Skin of body (tissue), 3 donors: ENCODE measurements at places on chromosomes 12 and 14. TPM values are rescaled to one million over a fixed set of nuclear protein-coding genes. Genes with fewer than 3 reads are reported as not detected.

DNA sequence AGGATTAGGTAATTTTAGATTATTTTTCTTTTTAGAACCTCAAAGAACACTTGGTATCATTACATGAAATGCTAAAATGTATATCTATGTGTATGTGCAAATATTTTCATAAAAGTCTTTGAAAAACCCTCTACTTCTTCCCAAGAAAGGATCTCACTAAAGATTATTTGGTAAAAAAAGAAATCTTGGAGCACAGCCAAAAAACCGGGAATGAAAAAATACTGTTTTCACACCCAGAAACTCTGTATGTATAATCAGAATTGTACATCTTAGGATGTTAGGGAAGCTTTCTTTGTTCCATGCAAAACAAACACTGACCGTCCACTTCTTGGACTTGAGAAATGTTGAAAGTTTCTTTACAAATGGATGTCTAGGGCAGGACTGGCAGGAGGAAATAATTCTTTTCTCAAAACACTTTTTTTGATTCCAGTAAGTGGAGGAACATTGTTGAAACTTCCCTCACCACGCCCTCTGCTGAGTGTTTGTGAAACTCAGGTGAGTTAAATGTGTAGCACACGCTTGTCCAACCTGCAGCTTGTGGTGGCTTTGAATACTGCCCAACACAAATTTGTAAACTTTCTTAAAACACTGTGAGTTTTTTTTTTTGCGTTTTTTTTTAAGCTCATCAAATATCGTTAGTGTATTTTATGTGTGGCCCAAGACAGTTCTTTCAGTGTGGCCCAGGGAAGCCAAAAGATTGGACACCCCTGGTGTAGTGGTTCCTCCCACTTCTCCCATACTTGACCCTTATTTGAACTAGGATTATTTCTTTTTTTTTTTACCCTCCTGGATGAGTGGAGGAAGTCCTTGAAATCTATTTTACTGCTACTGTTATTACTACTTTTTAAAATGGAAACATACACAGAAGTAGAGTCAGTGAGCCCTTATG is 26.6 kb downstream of the FBXO34 start:
- DNase-seq: no peak

DNA sequence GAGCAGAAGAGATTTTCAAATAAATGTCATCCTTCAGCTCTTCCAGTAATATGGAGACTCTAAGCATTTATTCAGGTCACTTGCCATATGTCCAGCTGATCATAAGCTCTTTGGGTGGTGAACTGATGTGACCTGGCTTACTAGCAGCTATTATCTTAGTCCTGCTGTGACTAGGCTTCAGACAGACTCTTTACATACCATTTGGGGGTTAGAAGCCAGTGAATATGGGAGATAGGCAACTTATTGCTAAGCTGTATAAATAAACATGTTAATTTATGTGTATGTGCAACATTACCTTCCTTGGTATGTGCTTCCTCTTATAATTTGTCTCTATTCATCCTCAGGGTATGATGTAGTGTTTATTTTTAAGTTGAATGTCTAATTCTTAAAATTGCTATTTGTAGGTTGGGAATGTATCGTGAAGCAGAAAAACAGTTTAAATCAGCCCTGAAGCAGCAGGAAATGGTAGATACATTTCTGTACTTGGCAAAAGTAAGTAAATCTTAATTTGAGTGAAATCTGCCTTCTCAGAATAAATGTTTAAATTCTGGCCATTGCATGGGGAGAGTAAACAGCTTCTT is 32.4 kb downstream of the TTC8 start:
- DNase-seq: no peak

The CEBPE gene
- 1.5 TPM for total RNA-seq

DNA sequence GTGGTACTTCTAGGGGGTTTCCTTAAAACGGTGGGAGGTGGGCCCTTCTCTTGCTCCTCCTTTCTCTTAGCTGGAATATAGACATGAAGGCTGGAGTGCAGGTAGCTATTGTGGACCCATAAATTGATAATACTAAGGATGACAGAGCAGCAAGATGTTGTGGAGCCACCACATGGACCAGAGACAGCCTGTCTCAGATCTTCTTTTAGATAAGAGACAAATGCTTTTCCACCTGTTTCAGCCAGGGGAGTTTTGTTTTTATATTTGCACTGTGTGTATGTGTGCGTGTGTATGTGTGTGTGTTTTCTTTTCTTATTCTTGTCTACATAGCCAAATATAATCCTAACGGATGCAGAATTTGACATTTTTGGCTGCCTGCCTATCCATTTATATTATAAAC is 62.9 kb upstream of the HIF1A start:
- no peak for DNase-seq

DNA sequence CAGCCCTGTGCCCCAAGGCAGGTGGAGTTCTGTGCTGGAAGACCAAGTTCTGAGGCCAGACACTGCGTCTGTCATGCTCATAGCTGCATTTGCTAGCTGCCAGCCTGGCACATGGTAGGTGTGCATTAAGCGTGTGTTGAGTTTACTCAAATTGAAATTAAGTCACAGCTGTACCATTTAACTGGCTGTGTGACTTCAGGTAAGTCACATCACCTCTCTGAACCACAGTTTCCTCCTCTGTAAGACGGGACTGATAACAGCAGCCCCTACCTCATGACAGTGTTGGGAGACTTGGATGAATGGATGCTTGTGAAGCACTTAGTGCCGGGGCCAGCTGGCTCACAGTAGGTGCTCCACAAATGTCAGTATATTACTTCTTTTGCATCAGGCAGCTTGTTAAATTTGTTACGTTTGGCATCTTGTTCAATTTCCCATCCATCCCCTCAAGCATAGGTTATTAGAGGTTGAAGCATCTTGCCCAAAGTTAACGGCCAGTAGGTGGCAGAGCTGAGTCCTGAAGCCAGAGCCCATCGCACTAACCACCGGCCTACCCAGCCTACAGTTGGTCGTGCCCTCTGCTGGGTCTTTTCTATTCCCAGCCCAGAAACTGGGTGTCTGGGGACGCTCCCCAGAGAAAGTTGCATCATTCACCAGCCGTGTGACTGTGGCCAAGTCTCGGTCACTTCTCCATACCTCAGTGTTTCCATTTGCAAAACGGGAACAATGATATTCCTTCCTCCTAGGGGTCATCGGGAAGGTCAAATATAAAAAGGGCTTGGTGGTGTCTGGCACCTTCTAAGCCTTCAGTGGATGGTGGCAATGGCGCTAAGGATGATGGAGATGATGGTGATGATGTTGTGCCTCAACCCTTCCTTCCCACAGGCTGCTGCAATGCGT is 4.5 kb downstream of the DAO start:
- DNase-seq: no peak

DNA sequence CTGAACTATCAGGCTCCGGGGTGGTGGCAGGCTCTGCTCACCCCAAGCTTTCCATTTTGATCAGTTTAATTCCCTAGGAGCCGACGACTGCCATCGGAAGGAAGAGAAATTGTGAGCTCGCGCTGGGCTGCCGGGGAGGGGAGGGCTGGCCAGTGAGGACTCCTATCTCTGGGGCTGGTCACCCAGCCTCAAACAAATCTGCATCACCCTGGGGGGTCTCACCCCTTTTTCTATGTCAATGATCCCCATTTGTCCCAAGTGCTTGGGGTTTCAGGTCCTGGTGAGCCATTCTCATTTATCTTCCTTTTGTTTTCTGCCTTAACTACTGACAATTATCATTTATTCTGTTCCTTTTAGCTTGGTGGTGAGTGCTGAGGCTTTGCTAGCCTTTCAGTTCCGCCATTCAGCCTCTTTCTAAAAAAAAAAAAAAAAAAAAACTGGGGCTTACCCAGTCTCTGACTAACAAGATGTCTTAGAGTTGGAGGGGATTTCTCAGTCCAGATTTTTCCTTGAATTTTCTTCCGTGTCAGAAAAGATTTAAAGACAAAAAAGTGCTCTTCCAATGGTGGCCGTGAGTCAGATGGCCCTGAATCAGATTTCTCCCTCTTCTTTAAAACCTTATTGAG is 22.8 kb upstream of the USP44 start:
- no peak for DNase-seq

DNA sequence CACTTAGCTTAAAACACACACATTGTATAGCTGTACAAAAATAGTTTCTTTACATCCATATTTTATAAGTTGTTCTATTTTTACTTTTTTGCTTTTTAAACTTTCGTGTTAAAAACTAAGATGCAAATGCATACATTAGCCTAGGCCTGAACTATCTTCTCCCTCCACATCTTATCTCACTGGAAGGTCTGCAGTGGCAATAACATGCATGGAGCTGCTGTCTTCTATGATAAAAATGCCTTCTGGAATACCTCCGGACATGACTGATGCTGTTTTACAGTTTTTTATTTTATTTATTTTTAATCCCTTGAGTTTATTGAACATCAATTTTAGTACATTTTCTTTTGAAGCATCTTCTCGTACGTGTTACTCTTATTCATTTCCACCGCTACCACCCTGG is 112.3 kb upstream of the TSPAN8 start:
- DNase-seq: no peak

The OR6S1 gene
- not detected for total RNA-seq

GRCh38 chr14:106840991-106841390 is 1314.6 kb downstream of the TMEM121 start:
- DNase-seq: no peak

DNA sequence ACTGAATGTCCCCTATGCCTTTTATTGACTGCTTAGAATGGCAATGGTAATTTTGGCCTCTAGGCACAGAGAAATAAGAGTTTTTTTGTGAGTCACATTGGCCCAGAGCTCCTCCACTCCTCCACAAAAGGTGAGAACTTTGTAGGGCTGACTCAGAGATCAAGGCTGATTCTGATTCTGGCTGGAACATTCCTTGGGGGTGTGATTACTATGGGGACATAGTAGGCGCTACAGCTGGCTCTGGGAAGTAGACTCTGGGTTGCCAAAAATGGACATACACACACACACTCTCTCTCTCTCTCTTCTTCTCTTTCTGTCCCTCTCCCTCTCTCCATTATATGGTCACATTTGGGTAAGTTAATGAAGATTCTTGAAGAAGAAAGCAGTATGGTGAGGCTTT is 174.6 kb upstream of the DDHD1 start:
- DNase-seq: no peak

DNA sequence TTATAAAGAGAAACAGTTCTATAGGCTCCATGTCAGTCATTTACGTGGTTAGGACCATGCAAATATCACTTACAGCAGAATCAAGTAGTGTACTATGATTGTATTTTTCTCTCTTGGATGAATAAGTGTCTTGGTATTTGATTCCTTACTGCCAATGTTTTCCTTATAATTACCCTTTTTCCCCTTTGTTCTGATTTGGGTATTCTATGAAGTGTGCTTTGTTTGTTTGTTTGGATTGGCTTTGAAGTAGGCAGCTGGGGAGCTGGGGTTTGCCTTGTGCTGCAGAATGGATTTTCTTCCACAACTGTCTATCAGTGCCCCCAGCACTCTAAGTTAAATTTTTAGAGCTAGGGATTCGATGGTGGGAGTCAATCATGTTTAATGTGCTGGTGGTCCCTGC is 12.4 kb downstream of the TMEM120B start:
- no peak for DNase-seq

The AICDA gene
- 0.20 TPM for total RNA-seq

GRCh38 chr12:120696626-120697025 is 9.7 kb downstream of the MLEC start:
- DNase-seq: no peak

The KRT2 gene
- total RNA-seq: 12.1 TPM

The STYK1 gene
- total RNA-seq: 0.39 TPM

DNA sequence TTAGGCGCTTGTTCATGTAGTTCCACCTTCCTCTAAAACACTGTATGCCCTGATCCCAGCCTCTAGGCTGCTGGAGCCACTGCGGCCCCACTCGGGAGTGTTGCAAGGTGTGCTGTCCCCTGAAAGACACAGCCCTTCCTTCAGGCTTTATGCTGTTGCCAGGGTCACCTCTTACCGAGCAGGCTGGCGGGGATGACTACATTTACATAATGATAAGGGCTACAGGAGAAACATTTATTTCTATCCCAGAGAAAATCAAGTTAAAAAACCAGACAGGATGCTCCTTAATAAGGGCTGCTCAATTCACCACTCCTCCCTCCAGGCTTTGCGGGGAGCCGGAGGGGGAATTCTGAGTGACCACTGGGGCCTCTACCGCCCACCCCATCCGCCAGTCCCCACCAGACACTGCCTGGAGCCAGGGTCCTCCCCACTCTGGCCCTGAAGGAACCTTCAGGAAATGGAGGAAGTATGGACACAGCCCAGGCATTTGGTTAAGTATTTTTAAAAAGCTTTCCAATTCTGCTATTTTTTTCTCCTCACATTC is 200.6 kb downstream of the TTC7B start:
- no peak for DNase-seq

- DNase-seq: no peak
These were observed 1.5 kb upstream of the CRIP2 start for GRCh38 chr14:105473033-105473676.

DNA sequence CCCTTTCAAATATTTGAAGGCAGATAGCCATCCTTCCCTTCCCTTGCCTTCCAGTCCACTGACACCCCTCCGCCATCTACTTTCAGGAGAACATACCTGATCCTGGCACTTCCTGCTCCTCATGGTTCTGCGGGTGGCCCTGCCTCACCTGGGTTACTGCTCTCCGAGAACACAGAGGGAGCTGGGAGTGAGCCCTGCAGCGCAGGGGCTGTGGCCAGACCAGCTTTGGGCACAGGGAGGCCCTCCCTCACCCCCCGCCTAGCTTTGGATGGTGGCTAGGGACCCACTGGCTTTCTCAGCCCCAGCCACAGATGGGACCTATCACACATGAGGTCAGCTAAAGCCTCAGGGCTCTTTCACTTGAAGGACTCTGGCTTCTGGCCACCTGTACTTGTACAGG is 12.4 kb downstream of the IQSEC3 start:
- no peak for DNase-seq
